ENCODE measurements at places on chromosomes 1 and 21. TPM values are rescaled to one million over a fixed set of nuclear protein-coding genes. Genes with fewer than 3 reads are reported as not detected.

Gene OBSCN
- total RNA-seq = 1.5 TPM

Gene PADI2
- total RNA-seq = not detected

Gene ANKRD35
- total RNA-seq = 0.14 TPM

Gene NES
- total RNA-seq = 269 TPM

Gene ZNF683
- not detected for total RNA-seq

Gene DMRTA2
- total RNA-seq = not detected

Gene VHLL
- 0.73 TPM for total RNA-seq

Gene ZNF362
- 36.9 TPM for total RNA-seq

Gene CRNN
- not detected for total RNA-seq

Gene BARHL2
- total RNA-seq = not detected

Gene THEM4
- total RNA-seq = 24.9 TPM

Gene KIF21B
- 4.4 TPM for total RNA-seq

Gene SAMSN1
- 5.3 TPM for total RNA-seq

Gene KCNA3
- total RNA-seq = not detected
